ENCODE measurements at places on chromosomes 2 and 18.

DNA sequence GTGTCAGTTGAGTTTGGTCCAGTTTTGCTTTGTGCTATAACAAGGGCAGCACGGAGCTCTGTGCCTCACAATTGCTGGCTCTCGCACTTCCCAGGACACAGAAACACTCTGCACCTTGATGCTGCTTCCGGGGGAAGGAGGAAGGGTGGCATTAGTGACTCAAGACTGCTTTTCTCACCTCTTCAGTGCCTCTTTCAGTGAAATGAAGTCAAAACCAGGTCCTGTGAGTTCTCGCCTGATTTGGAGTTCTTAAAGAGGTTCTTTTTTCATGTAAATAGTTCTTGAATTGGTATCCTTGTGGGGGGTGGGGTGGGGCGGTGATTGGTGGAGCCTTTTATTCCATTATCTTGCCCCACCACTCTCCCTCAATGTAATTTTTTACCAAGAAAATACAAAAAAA, 91.5 kb upstream of the MYT1L start:
- no peak for DNase-seq

DNA sequence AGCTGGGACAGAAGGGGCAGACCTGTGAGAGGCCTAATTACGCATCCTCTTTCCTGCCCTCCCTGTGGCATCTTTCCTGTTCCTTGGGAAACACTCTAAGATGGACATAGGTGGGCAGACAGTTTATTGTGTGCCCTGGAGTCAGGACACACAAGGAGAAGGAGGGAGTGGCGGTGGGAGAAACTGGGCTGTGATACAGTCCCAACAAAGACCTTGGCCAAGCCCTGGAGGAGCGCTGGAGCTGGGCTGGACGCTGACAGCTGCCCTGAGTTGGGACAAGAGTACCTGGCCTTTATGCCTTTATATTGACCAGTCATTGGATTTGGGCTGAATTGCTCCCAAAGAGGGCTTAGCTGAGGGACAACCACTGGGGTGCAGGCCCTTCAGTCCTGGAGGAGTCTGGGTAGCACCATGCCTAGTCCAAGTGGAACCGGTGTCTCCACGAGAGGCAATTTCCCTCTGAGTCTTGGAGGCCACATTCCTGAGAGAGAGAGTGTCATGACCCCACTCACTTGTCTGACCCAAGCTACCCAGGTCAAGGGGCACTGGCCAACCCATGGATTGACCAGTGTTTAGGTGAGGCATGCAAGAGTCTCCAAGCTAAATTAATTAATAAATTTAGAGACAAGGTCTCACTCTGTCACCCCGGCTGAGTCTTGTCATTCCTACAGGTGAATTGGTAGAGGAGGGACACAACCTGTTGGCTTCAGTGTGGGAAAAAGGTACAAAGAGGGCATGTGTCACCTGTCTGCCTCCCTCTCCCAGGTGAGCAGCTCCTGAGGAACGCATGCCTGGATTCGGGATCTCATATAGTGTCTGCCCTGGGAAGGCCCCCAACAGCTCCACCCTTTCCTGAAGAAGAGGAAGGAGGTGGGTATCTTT, 107.1 kb upstream of the ST3GAL5 start:
- no peak for DNase-seq

DNA sequence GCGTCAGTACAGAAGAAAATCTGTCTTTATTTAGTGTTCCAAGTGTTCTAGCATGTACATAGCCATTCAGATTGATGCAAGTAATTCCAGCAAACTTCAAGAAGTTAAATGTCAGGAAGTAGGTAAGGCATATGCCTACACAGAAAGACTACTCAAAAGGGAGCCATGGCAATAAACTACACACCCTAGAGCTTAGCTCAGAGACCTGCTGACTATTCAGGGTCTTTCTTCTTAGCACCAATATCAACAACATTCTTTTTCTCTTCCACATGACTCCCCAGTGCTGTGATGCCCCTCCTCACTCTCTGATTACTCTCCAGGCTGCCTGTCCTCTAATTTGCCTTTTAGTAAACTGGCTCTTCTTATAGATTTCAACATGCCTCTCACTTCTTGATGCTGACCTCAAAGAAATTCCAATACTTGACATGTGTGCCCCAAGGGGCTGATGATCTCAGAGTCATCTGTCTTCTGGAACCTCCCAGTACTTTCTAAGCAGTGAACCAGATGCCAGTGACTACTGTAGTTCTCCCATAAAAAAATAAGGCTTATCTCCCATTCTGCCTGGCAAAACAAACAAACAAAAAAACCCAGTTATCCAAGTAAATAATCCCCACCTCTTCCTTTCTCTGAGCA, 909.2 kb upstream of the FANCL start:
- DNase-seq = no peak

DNA sequence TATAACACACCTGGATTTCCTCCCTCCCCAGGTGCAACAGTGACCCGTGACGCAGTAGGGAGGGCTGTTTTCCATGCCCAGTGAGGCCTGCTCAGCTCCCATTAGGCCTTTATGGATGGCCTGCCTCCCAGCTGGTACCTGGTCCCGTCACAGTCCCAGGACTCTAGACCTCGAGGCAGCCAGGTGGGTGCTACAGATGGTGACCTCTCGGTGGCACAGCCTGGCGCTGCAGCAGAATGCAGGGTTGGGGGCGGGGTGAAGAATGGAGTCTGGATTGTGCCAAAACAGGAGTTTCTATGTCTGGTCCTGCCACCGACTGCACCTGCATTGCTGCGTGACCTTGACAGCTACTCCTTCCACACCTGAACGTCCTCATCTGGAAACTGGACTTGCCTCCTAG, 18.0 kb upstream of the YWHAQ start:
- DNase-seq = no peak

DNA sequence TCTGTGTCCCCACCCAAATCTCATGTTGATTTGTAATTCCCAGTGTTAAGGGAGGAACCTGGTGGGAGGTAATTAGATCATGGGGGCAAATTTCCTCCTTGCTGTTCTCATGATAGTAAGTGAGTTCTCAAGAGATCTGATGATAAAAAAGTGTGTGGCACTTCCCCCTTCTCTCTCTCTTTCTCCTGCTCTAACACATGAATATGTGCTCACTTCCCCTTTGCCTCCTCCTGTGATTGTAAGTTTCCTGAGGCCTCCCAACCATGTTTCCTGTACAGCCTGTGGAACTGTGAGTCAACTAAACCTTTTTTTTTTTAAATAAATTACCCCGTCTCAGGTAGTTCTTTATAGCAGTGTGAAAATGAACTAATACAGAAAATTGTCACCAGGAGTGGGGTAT, 380.0 kb downstream of the MEIS1 start:
- DNase-seq = no peak
